ENCODE measurements at places on chromosomes 5 and 9.

DNA sequence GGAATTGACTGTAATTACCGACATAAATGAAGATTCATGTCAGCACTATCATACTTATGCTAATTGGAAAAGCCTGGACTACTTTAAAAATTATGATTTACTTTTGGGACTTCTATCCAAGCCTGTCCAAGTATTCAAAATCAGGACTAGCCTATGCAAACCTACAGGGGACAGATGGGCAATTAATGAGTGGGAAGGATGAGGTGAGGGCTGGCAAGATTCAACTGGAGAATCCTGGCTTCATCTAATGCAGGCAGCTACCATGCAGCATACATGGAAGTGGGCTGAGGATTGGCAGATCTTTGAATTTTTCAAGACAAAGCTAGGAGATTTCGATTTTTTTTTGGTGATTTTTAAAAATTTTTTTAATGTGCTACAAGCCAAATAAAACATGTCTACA lies 532.6 kb downstream of the CSNK1G3 start:
- DNase-seq = no peak

- DNase-seq = peak; percentile 76
These were observed 26.3 kb upstream of the GABRP start for GRCh38 chr5:170757182-170757601.

GRCh38 chr5:105304859-105305258 lies 1742.3 kb upstream of the NUDT12 start:
- DNase-seq = no peak

DNA sequence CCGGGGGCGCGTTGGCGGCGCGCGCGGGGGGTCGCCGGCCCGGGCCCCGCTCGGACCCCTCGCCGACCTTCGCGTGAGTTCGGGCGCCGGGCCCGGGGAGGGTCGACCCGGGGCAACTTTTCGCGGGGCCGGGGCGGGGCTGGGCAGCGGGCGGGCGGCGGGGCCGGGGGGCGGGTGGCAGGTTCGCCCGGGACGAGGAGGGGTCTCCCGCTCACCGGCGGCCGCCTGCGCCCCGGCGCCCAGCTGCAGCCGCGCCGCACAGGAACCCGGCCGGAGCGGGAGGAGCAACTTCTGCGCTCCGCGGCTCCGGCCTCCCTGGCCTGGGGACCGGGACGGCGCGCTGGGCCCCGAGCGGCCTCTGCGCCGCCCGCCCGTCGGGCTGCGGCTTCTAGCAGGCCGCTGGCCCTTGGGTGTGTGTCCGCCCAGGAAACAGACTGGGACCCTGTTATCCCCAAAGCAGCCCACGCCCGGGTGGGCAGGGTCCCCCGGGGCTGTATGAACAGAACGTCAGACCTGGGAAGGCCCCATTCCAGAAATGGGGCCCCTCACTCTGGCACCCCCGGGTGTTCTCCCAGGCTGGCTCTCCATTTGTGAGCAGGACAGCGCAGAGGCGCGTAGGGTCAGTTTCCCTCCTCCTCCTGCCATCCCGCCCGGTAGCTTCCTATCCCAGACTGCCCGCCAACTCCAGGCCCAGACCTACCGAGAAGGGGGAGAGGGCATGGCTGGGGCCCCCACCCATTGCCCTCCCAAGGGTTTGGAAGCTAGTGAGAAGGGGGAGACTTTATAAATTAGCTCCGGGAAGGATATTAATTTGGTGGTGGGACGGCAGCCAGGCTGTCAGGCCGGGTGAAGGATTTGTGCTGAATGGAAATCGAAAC lies 708 bp downstream of the RXRA start:
- DNase-seq = peak; percentile 53

DNA sequence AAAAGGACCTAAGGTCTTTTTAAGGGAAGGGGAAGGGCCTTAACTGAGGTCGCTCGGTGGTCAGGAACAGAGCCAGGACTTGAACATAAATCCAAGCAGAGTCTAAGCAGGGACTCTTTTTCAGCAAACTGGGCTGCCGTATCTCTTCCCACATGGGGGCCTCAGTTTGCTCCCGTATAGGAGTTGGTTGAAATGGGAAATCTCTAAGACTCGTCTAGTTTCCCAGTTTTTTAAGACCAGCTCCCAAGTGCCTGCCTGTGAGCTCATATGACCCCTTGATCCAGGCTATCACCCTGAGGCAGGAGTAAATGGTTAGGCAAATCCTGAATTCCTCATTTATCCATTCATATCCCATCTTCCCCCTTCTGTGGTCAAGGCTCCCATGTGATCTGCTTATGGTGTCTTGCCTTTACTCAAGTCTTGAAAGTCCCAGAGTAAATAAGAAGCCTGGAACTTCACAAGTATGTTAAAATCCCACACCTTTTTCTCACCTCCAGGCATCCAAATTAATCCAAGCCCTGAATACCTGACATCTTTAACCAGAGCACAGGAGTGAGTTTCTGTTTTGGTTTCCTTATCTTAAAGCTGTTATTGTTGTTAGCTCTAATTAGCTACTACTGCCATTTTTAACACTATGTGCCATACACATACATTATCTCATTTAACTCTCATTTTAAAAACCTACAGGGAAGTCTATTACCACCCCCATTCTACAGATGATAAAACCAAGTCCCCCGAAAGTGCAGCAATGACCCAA lies 3.0 kb downstream of the ARSI start:
- DNase-seq = no peak
